ENCODE measurements at places on chromosomes 7 and 10.

DNA sequence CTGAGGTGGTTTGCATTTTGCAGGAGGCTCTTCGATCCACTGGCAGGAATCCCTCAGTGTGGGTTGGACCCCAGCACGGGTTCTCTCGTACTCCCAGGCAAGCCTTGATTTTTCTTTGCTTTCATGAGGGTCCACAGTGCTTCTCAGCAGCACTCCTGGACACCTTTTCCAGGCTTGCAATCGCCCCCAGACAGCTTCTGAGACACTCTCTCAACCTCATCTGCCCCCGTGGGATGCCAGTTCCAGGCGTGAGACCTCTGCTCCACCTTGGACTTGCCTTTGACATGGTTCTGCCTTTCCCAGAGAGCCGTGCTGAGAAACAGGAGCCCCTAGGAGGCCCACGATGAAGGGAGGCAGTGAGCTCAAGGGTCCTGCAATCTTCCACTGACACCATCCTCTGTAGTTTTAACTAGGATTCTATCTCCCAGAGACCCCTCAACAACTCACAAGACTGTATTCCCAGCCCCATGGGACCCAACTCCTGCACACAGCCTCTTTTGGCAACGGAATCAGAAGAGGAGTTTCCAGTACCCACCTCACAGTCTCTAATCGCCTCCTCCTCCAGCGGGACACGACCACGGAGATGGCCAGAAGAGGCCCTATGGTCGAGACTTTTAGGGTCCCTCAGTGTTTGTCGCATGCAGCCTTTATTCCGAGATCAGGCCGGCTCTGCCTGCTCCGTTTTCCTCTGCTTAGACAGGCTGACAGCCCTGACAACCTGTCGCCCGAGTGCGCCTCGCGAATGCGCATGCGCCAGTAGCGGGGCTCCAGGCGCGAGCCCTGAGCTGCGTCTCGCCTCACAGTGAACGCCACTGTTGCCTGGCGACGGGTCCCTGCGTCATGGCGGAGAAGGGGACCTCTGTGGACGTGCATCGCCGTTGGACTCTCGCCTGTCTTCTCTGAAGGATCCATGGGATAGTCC lies 26.0 kb upstream of the ZNF273 start:
- peak; percentile 71 for DNase-seq

GRCh38 chr7:87341441-87341840 lies 4.0 kb upstream of the CROT start:
- DNase-seq = no peak

GRCh38 chr10:8633909-8634308 lies 579.4 kb downstream of the GATA3 start:
- no peak for DNase-seq

- no peak for DNase-seq
Measured at GRCh38 chr7:7709291-7709690, 9.1 kb downstream of the RPA3 start.

GRCh38 chr10:96047004-96047649 lies 3.7 kb downstream of the CCNJ start:
- peak; percentile 3 for DNase-seq

DNA sequence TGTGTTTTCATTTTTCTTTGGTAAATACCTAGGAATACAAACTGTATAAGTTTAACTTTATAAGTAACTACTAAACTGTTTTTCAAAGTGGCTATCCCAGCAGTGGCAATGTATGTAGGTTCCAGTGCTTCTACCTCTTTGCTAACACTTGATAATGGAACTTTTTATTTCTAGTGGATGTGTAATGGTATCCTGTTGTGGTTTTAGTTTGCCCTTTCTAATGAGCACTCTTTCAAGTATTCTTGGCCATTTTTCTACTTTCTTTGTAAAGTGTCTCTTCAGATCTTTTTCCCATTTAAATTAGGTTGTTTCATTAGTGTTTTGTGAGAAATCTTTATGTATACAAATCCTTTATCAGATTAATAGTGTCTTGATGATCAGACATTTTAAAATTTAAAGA lies 4.6 kb downstream of the KIF20B start:
- no peak for DNase-seq

DNA sequence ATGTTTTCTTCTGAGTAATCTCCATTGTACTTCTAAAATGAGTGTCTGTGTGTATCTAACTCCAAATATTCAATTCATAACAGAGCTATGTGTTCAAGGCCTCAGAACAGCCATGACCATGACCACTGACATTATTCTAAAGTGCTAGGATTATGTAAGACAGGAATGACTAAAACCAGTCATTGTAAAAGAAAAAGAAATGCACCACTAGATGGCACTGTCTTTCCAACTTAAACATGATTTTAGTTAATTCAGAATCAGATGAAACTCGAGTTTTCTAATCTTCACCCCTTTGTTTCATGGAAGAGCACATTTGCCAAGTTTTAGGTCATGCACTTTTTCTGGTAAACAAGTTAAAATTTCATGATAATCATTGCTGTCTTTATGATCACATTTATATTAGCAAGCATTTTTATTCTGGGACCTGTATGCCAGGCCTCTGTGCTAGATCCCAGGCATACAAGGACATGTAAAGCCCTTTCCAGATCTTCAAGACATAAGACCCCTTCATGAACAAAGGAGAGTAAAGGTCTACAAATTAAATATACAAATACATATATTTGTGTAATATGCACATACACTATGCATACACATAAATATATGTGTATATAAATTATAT lies 26.1 kb upstream of the RSU1 start:
- DNase-seq = peak; percentile 82

Measured in kidney tubule cell (primary cell).